Caco-2 (cell line): ENCODE measurements at places on chromosomes 7 and 10.

DNA sequence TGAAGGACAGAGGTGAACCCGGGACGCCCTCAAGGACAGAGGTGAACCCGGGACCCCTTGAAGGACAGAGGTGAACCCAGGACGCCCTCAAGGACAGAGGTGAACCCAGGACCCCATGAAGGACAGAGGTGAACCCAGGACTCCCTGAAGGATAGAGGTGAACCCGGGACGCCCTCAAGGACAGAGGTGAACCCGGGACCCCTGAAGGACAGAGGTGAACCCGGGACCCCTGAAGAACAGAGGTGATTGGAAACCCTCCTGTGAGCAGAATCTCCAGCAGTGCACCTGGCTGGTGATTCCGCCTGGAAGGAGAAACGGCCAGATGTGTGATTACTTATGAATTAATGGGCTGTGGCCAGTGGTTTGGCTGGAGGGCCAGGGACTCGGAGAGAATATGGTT is 272.3 kb downstream of the PTPRN2 start:
- DNase-seq: no peak

- DNase-seq: no peak
Measured at GRCh38 chr7:3029138-3029537, 14.5 kb downstream of the CARD11 start.

DNA sequence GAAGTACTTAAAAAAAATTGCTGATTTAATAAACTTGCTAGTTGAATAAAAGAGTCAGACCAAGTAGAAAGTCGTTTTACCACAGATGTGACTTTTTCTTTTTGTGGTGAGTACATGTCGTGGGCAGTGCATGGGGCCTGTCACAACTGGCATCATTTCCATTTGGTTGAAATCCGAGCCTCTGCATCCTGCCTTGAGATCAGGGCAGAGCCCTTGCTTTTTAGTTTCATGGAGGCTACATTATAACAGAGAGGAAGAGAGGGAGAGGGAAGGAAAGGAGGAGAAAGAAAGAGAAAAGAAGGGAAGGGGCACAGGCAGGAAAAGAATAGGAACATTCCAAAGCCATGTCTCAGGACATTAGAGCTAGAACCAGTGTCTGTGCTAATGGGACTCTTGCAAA is 20.4 kb upstream of the INSYN2A start:
- DNase-seq: no peak

DNA sequence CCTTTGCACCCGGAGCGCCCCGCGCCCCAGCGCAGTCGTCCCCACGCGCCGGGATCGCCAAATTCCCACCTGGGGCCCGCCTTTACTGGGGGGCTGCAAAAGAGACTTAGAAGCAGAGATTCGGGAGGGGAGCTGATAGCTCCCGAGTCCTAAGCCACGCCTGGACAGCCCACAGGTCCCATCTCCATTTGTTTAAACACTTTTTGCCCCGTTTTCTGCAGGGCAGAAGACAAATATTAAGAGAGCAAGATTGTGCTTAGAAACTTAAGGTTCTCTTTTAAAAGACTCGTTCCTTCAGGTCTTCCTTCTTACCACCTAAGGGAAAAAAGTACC is 299.1 kb upstream of the NFE2L3 start:
- no peak for DNase-seq

DNA sequence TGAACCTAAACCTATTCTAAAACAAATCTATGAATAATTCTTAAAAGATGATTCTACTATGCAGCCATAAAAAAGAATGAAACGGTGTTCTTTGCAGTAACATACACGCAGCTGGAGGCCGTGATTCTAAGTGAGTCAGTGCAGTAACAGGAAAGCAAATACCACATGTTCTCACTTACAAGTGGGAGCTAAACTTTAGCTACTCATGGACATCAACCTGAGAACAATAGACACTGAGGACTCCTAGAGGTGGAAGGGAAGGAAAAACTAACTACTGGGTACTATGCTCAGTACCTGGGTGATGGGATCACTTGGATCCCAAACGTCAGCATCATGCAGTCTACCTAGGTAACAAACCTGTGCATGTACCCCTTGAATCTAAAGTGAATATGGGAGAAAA is 575.0 kb upstream of the MGMT start:
- no peak for DNase-seq

DNA sequence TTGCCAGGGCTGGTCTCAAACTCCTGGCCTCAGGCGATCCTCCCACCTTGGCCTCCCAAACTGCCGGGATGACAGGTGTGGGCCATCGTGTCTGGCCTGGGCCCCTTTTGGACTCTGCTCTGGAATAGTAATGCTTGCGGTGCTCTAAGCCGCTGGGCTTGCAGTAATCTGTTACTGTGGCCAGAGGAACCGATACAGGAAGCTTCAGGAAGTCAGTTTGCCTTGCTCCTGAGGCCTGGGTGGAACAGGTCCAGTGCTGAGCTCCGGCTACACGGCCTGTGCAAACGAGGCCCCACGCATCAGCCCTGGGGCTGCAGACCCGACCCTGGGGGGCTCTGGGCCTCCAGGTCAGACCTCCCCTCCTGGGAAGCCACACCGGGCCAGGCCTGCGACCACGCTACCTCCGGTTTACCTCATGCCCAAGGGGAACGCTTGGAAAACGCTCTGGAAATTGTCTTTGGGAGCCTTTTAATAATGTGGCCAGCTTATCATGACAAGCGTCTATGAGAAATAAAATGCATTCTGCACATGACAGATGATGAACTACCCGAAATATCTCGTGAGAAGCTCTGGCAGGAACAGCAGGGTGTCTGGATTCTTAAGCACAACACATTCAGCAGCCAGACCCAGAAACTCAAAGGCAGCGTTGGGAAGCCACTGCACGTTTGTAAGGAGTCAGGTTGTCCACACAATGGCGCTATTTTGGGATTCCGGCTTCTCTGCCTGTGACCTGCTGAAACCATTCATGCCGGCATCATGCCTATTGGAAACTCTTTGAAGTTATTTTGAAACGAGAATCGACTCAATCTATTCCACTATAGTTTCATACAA is 10.1 kb upstream of the ADAP1 start:
- DNase-seq: no peak

DNA sequence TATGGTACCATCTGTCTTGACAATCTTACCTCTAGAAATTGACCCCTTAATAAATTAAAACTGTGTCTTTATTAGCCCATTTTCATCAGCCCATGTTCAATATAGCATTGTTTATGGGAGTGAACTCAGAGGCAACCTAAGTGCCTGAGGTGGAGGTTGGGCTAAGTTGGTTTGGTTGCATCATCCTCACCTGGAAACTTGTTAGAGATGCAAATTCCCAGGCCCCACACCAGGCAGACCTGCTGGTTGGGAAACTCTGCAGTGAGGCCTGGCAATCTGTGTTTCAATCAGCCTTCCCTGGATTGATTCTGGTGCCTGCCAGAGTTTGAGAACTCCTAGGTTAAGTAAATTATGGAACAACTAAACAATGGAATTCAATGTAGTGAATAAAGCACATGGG is 9.4 kb upstream of the FAM170B start:
- DNase-seq: no peak

- DNase-seq: no peak
Measured at GRCh38 chr10:99539120-99539519, 6.4 kb downstream of the NKX2-3 start.

GRCh38 chr7:69060516-69060915 is 537.8 kb upstream of the AUTS2 start:
- DNase-seq: no peak

GRCh38 chr7:101862280-101863220 is 45.1 kb downstream of the CUX1 start:
- DNase-seq: no peak

DNA sequence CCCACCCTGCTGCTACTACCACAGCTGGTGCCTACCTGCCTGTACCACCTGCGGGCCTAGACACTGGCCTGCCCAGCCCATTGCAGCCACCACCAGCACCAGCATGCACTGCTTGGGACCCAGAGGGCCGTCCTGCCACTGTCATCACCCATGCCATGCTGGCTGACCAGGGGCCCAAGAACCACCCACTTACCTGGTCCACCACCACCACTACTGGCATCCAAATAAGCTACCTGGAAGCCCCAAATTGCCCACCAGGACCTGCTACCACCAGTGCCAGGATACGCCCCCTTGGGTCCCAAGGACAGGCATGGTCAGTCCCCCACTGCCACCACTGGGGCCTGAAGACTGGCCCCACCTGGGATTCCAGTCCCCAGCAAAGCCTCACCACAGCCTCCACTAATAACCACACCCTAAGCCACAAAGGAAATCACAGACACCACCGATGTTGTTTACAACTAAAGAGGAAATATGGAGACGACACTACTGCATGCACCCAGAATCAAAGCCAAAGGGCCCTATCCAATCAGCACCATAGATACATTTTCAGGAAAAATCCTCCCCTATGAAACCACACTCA is 70.5 kb upstream of the DIP2C start:
- no peak for DNase-seq

GRCh38 chr7:35584990-35585389 is 109.9 kb downstream of the HERPUD2 start:
- no peak for DNase-seq

DNA sequence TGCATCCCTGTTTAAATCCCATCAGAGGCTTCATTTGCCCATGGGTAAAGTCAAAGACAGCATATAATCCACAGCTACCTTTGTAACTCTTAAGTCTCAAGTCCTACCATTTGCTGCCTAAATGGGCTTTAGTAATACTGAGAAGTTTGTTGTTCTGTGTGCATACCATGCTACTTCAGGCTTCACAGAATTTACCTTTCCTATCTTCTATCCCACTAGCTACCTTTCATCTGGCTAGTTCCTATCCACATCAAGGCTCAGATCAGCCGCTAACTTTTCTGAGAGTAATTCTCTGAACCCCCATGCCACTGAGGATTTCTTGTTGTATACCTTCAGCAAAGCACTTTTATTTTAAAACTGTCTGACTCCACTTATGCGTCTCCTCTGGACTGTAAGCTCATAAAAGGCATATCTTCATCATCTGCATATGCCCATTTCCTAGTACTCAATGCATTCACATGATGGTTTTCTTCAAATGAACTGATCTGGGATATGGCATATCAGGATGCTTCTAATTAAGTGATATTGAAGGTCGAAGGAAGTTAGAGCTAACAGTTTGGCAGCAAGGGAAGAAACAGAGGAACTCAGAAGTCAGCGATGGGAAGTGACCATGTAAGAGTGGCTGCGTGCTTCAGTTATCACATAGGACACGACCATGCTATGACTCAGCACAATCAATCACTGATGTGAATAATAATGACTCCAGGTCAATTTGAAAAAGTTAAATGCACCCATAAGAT is 283.9 kb upstream of the DKK1 start:
- DNase-seq: no peak

- no peak for DNase-seq
Measured at GRCh38 chr7:102169651-102170392, 116.8 kb upstream of the SH2B2 start.

- no peak for DNase-seq
Measured at GRCh38 chr10:1070919-1071318, 14.7 kb downstream of the WDR37 start.

GRCh38 chr7:29564496-29565223 is 1.0 kb downstream of the PRR15 start:
- peak; percentile 63 for DNase-seq

DNA sequence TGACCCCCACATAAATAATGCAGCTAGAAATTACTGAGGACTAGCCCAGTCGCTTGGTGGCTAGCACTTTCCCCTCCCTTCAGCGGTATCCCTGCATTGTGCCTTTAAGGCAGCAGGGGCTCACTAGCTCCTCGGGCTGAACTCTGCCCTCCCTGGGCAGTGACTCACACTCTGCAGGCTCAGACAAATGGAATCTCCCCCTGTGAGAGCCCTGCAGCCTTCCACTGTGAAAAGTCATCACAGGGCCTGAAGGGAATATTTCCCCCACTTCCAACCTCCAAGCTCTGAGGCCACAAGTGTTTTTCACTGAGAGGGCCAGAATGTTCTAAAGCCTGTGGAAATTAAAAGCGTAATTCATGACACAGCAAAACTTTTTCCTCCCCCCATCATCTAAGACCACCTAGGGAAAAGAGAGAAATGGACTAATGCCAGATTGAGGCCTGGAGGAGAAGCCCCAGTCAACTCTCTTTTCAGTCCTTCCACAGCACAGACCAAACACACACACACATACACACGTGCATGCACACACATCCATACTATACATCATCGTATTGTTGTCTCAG is 93.6 kb upstream of the COL1A2 start:
- peak; percentile 88 for DNase-seq

- no peak for DNase-seq
Measured at GRCh38 chr7:4154882-4155535, 527.1 kb upstream of the FOXK1 start.

- DNase-seq: no peak
Measured at GRCh38 chr10:133207627-133208026, 22.4 kb upstream of the UTF1 start.

DNA sequence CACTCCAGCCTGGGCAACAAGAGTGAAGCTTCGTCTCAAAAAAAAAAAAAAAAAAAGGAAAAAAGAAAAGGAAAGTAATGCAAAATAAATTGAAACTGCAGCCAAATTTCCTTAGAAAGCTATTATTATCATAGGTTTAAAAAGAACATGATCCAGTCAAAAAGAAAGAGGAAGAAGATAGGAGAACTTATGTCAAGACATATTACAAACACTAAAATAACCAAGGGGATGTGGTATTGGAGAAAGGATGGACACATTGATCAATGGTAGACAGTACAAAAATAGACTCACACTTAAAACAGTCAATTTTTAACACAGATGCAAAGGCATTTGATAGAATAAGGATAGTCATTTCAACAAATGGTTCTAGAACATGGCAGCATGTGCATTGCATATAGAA is 27.3 kb upstream of the PFKP start:
- DNase-seq: no peak

GRCh38 chr10:7048061-7048460 is 362.8 kb downstream of the SFMBT2 start:
- DNase-seq: no peak

- peak; percentile 79 for DNase-seq
Measured at GRCh38 chr7:44565097-44565794, 8.5 kb downstream of the DDX56 start.

DNA sequence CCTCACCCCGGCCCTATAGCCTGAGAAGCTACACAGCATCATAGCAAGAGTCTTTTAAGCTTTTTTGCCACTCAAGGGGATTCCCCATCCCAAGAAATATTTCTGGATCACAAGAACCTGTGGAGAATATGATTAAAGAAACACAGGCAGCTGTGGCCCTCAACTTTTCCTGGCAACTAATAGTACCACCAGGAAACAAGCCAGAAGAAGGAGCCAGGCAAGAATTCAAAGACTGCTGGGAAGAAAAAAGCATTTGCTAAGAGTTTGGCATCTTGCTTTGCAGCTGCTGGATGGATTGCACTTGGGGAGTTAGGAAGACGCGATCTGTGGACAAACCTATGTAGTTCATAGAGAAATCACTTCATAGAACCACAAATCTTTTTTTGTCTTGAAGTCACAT is 437.8 kb downstream of the PLXDC2 start:
- DNase-seq: no peak

- DNase-seq: no peak
Measured at GRCh38 chr10:20166096-20166675, 350.0 kb downstream of the PLXDC2 start.

GRCh38 chr10:126663328-126663727 is 7.2 kb downstream of the C10orf90 start:
- DNase-seq: no peak
